ENCODE measurements at places on chromosomes 5 and 9.
A peak's percentile ranks its signal among the peaks of the same experiment; 100 is the strongest.

- peak; percentile 25 for DNase-seq
These were observed 59.2 kb downstream of the CDH18 start for GRCh38 chr5:19928562-19929421.

GRCh38 chr5:68216245-68217046, 890 bp downstream of the PIK3R1 start:
- peak; percentile 84 for DNase-seq

- no peak for DNase-seq
These were observed 43.7 kb upstream of the ITGA1 start for GRCh38 chr5:52743970-52744369.

DNA sequence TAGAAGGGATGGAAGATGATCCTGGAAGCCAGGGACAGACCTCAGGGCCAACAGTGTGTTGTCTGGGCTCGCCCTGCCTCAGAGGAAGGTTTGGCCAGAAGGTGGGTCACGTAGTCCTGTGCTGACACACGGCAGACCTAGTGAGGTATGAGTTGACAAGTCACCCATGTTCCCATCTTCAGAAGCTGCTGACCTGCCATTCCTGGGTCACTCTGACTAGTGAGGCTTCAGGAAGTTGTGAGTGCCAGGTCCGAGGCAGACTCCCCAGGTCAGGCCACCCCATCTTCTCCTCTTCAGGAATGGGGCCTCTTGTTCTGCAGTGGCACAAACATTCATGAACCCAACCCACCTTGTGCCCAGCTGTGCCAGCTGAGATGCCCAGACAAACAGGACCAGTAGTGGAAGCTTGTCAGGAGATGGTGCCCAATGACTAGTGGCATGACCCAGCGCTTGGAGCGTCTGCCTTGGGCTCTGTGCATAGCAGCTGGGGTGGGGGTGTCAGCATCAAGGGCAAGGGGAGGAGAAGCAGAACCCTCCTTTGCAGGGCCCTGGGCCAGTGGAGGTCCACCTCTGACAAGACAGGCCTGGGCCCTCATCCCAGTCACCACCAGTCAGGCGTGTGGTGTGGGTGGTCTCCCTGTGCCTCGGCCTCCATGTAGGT, 16.8 kb upstream of the ANGPTL2 start:
- DNase-seq = no peak

- DNase-seq = no peak
These were observed 99.3 kb upstream of the LRRTM2 start for GRCh38 chr5:138974227-138975063.

DNA sequence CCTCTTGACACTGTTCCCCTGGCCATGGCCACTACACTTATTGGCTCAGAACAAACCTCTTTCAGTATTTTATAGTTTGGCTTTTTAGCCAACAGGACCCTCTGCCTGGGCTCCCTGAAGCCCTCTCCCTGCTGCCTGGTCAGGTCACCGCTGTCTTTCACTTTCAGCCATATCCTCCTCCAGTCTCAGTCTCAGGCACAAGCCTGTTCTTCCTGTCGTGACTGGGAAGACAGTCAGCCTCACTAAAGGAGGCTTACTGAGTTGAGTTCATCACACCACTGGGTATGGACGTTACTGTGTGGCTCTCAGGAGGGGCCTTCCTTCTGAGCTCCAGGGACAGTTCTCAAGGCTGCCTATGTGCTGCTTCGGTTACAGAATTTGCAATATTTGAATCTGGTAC, 2.0 kb downstream of the QSOX2 start:
- DNase-seq = no peak

GRCh38 chr5:69293882-69294281, 38.7 kb downstream of the CCDC125 start:
- no peak for DNase-seq

- DNase-seq = peak; percentile 28
These were observed 42.2 kb upstream of the C5orf58 start for GRCh38 chr5:170190436-170191134.

DNA sequence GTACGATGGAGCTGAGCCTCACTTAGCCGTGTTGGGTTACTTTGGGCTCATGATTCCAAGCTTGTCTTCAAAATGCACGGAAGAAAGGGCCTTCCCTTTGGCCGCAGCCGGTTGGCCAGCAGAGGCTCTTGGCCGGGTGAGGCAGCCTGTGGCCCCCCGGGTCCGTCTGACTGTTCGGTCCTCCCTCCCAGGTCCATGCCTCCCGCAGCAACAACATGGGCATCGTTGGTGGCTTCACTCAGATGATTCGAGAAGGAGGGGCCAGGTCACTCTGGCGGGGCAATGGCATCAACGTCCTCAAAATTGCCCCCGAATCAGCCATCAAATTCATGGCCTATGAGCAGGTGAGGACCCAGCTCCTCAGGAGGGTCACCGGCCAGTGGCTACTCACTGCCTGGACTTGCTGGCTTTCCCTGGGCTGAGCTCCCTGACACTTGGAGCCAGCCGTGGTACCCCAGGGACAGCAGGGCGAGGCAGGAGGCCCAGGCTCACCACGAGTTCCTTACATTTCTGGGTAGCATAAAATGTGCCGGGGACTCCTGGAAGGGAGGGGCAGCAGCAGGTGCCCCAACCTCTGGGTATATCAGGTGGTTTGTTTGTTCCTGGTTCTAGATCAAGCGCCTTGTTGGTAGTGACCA, 21.9 kb downstream of the PTGES2 start:
- no peak for DNase-seq

- DNase-seq = no peak
These were observed 95.2 kb downstream of the ERBIN start for GRCh38 chr5:66021585-66021984.

DNA sequence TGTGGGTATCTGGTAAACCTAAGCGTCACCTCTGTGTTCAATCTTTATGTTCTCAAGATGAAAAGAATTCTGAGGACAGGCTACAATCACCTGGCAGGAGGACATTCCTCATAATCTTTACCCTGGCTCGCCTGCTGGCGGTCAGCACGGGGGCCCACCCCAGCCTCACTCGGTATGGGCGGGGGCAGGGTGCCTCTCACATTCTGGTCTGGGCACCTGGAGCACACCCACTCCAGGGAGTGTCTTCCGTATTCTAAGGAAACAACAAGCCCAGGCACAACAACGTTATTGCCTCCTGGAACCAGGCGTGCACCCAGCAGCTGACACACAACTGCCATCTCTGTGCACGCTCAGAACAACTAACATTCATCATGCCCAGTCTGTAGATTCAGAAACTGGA, 179.8 kb downstream of the ROR2 start:
- DNase-seq = no peak

DNA sequence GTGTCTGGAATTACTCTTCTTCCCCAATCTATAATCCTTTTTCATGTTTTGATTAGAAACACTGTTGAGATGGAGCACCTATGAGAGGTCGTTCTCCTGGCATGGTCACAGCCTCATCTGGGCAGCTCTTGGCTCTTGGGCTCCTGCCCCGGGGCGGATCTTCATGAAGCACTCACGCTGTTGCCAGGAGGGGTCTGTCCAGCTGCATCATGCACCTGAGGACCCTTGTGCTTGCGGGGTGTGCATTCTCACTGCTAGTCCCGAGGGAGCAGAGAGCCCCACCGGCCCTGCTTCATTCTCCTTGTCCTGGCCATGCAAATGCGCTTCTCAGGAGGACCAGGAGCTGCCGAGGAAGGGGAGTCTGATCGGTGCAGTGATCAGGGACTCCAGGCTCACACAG, 117.6 kb upstream of the S1PR3 start:
- DNase-seq = no peak
